NCI-H2227 treated with DMSO at 0.1 percent for 48 hours (cell line): ENCODE measurements at places on chromosomes 2 and 18.

DNA sequence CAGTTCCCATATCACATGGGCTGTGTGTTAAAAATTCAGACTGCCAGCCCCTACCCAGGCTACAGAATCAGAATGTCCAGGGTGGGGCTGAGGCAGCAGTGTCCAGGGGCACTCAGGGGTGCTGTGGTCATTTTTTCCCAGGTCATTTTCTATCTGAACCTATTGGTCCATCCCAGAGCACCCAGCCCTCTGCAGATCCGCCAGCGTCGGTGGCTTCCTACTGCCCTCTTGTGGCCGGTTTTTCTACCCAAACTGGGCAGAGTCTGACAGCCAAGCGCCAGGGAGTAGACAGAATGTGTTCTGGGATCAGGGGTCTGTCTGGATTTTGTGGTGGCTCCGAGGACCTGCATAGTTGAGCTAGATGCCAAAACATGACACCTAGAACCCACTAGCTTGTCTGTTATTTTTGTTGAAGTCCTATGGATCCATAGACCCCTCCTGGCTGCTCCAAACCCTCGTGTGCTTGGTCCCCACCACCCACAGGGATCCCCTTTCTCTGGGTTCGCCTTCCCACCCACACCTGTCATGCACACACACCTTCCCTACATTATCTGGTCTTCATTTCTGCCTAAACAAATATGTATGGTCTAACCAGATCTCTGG, 34.1 kb upstream of the RMDN2 start:
- peak; percentile 22 for DNase-seq

DNA sequence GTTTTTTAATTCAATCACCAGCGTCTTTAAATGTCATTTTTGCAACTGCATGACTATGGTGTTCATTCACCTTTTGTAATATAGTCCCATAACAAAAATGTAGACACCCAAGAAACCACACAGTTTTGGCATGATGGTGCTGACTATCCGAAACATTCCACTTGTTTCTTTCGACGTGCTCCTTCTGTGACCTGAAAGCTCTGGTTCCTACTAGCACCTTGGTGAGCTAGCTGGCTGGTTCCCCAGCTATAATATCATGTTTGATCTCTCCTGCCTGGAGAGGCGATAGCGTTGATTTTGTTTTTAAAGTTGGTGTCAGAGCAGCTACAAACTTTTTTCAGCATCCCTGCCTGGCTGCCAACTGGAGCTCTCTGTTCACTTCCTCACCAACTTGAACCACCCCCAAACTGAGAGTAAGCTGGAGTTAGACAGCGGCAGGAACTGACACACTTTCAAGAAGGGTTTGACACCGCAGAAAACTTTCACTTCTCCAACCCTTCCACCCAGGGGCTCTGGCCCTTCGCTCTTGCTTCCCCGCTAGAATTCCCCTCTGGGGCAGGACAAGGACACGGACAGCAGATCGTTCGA, 1.1 kb downstream of the ATAD2B start:
- no peak for DNase-seq

DNA sequence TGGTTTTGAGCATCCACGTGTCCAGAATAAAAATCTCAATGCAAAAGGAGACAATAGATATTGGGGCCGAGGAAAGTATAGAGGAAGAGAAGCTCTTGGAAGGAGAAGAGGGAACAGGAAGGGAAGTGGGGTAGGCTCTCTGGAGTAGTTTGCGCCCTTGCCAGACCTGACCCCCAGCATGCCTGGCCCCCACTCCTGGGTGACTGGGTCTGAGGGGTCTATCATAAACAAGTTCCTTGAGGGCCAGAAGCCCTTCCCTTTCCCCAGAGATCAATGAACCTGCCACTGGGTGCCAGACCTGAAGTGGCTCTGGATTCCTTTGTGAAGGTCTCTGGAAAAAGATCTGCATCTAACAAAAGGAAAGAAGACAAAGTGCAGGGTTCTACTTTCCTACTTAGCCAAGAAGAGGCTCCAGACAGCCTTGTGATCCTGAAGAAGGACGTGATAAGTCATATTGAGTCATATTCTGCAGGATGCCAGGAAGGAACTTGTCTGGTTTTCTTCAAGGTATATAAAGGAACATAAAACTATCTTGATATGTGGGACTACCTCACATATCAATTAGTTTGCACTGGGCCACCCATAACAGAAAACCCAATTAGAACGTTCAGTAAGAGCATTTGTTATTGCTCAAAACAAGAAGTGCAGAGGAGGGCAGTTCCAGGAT, 18.7 kb upstream of the ATOH8 start:
- no peak for DNase-seq

DNA sequence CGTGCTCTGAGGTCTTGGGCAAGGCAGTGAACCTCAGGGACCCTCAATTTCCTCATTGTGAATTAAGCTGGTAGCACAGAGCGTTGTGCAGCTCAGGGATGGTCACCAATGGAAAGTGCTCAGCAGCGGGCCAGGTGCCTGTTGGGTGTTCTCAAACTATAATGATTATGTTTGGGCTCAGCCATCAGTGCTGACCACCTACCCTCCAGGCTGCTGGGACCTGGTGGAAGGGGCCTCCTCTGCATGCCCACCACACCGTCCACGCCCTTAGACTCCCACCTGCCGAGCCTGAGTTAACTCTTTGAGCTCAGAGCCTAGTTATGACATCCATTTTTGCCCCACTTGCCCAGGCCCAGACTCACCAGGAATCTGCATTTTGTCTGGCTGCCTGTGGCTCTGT, 35.0 kb downstream of the GLI2 start:
- DNase-seq = no peak

DNA sequence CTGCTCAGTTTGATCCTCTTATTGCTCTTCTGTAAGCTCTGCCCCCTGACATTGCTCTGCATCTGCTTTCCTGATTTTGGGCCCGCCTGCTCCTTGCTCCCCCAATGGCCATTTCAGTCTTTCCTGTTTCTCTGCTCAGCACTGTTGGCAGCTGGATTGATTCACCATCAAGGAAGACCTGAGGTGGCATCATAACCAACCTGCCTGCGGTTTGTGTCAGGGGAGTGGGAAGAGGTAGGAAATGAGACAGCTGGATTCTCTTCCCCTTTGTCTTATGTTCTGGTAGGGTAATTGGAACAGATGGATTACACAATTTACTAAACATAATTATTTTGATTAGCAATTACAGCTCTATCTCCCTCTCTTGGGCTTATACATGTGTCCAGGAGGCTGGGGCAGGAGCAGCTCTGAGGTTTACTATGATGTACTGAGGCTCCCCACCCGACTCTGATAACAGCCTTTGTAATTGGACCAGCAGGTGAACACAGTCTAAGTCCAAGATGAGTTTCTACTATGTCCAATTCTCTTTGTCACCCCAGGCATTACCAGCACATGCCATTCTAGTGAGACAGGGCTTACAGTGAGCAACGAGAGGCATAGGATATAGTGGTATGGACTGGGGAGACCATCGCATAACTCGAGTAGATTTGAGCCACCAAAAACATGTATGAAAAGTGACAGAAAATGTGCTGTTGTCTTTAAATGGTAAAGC, 151.8 kb upstream of the MMADHC start:
- no peak for DNase-seq

GRCh38 chr18:7633171-7633570, 66.1 kb downstream of the PTPRM start:
- no peak for DNase-seq

- no peak for DNase-seq
Observed at GRCh38 chr18:51721388-51721787, 523.9 kb upstream of the MEX3C start.
